ENCODE measurements at places on chromosomes 3 and 15.

DNA sequence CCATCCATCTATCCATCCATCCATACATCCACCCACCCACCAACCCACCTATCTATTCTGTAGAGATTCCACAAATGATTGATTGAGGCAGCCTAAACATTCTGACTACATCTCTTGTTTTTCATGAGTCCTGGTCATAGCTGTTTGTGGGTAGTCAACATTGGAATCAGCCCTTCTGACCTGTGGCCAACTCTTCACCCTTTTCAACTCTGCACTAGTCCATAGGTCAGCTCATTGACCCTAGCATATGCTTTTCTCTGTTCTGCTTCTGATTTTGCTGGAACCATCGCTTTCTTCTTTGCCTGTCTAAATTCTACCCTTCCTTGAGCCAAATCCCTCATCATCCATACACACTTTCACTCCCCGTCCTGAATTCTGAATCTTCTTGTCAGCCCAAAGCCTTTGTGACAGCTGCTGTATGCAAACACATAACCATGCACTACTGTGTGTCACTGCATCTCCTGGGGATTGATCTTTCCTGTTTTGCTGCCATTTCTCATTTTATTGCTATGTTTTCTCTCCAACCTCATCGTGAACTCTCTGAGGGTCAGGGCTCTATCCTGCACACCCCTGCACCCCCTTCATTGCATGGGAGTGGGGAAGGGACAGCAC, 16.8 kb upstream of the KCTD6 start:
- no peak for DNase-seq

DNA sequence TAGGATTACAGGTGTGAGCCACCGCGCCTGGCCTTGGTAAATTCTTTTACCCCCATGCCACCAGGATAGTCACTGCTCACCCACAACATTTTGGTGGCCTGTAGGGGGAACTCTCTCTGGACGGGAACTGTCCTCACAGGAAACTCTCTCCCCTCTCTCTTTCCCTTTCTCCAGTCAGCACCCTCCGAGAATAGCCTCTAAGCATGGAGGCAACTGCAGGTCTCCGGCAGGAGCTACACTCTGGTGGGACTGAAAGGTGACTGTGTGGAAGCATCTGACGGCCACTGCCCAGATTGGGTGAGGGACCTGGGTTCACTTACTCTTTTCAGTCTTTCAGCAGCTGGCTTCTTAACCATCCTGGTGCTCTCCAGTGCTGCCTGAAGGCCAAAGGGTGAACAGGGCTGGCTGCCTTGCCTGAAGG, 21.3 kb downstream of the TRANK1 start:
- no peak for DNase-seq

- DNase-seq = no peak
Observed at GRCh38 chr15:68683026-68683425, 104.2 kb downstream of the CORO2B start.

- DNase-seq = peak; percentile 64
Observed at GRCh38 chr3:78823859-78824258, 943.9 kb downstream of the ROBO1 start.

GRCh38 chr3:127034195-127034989, 51.5 kb downstream of the PLXNA1 start:
- no peak for DNase-seq

GRCh38 chr3:100151024-100151707, 36.9 kb upstream of the FILIP1L start:
- DNase-seq = peak; percentile 87
